GOT3 (cell line): ENCODE measurements at places on chromosomes 3 and 15.

GRCh38 chr15:21262851-21263425 lies 177.4 kb downstream of the POTEB3 start:
- DNase-seq = no peak

DNA sequence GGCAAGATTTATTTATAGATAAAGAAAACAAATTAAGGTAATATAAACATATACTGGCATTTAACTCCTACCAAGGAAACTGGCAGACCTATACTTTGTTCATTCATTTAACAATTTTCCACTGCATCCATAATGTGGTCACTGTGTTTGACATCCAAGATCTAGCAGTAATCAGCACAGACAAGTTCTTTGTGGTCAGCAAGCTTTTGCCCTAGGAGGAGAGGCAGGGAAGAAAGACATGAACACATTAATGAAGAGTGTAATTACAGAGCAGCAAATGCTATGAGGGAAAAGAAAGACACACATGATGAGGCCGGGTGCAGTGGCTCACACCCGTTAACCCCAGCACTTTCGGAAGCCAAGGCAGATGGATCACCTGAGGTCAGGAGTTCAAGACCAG lies 34.4 kb downstream of the SUCLG2 start:
- no peak for DNase-seq

GRCh38 chr3:186633481-186633880 lies 6.7 kb upstream of the FETUB start:
- no peak for DNase-seq

DNA sequence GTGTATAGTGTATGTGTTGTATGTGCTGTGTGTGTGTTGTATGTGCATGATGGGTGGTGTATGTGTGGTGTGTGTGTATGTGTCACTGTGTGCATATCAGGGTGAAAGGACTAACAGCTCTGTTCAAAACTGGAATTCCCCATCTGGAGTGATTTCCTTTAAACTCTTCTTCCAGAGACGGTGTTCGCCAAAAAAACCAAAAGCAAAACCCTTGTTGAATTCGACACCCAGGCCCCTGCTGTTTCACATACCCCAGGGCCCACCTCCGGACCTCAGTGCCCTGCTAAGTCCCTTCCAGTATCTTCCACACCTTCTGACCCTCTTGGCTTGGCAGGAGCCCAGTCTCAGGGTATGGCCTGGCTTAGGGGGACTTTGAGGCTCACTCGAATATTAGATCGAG lies 44.9 kb upstream of the SEC13 start:
- DNase-seq = no peak

- DNase-seq = no peak
Measured at GRCh38 chr15:70775160-70775559, 11.8 kb upstream of the UACA start.
